Activated CD8-positive, alpha-beta memory T cell treated with anti-CD3 and anti-CD28 coated beads, Interleukin-2, amount 10 ng/mL, durations not matched to agents 7 days and 5 days (primary cell): ENCODE measurements at places on chromosomes 7 and 10.

GRCh38 chr10:72096115-72097000, 8.0 kb upstream of the SPOCK2 start:
- no peak for DNase-seq

- DNase-seq, result no peak
Measured at GRCh38 chr7:120337308-120337907, 64.4 kb downstream of the KCND2 start.

- no peak for DNase-seq
Measured at GRCh38 chr7:132475669-132476116, 100.6 kb downstream of the PLXNA4 start.

- peak; percentile 50 for DNase-seq
Measured at GRCh38 chr7:30671793-30672465, 10.3 kb downstream of the CRHR2 start.

GRCh38 chr10:117626228-117626627, 83.7 kb downstream of the EMX2 start:
- DNase-seq, result no peak

DNA sequence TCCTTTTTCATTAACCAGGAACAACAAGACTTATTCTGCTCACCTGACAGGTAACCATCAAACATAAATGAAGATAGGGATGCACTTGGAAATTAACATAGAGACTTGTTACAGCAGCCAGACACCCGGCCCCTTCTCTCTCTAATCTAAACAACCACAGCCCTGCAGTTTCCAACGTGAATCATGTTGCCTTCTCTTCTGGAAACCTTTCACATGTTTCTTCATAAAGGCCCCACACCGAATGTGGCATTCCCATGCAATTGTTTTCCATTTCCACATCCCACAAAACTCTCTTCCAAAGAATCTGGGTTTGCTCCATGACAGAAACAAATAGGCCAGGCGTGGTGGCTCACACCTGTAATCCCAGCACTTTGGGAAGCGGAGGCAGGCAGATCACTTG, 15.0 kb upstream of the WDR86 start:
- DNase-seq, result no peak

DNA sequence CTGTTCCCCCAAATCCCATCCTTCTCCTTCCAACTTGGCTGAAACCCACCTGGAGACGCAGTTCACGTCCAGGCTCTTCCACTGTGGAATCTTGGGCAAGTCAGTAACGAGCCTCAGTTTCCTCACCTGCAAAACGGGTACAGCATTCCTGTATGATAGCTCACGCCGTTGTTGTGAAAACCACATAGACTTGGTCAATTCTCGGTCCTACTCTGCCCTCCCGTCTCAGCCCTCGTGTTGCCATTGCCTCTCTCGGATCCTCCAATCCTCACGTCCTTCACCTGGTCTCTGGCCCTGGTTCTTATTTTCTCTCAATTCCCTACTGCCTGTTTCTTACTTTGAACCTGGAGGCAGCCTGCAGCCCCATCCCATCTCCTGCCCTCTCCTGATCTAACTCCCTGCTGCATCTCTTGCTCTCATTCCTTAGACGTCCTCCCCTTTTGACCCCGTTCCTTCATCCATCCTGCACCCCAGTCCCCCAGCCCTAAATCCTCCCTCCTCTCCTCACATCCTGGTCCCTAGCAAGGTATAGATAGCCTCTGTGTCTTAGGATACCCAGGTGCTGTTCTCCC, 2.0 kb upstream of the MUC12 start:
- DNase-seq, result no peak

DNA sequence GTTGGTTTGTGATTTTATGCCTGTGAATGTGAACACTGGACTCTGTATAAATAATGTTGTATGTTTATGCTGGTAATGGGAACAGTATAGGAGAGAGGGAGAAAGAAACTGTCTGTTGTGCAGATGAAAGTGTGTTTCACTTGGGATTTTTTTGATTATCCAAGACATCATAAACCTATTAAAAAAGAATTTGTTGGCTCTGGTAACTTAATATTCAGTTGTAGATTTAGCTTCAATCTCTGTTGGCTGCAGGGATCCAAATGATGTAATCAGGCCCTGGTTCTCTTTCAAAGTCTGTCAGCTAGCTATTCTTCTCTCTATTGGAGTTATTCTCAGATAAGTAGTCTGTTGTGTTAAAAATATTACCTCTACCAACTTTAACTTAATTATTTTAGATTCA, 168.8 kb upstream of the RHOBTB1 start:
- no peak for DNase-seq

DNA sequence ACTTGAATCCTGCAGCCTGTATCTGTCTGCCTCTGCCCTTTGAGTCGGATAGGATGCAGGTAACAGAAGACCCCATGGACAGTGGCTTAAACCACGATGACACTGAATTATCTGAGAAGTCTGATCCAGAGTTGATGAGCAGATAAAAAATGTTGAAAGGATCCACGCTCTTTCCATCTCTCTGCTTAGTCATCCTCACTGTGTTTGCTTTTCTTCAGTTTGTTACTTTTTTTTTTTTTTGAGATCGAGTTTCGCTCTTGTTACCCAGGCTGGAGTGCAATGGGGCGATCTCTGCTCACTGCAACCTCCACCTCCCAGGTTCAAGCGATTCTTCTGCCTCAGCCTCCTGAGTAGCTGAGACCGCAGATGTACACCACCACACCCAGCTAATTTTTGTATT, 36.9 kb upstream of the GOLGA7B start:
- no peak for DNase-seq

DNA sequence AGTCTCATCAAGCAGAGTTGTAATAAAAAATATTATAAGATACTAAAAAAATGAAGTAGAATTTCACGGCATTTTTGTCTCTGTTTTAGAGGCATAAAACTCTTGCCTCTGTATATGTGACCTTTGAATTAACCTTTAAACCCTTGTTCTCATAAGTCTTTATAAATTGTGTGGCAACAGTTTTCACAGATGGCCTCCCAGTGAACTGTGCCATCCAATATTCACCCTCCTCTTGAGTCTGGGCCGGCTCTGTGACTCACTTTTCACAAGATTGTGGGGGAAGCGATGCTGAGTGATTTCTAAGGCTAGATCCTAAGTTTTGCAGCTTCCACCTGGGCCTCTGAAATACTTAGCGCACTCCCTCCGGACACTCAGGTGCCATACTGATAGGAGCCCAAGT, 4.6 kb upstream of the USP6NL start:
- DNase-seq, result no peak

- no peak for DNase-seq
Measured at GRCh38 chr7:8638076-8638475, 204.7 kb downstream of the NXPH1 start.

- no peak for DNase-seq
Measured at GRCh38 chr10:70853038-70853437, 35.3 kb downstream of the PCBD1 start.

DNA sequence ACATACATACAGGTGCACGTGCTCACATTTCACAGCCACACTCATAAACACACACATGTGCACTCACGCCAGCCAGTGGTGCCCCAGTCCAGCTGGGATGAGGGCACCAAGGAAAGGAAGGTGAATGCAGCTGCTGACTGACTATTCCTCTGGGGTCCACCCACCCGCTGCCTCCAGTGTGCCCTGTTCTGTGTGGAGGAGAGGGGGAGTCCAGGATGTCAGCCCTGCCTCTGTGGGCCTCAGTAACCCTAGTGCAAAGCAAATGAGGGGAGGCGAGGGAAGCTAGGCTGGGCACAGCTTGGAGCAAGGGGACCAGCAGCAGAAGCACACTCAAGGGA, 57.6 kb downstream of the YKT6 start:
- DNase-seq, result no peak

- no peak for DNase-seq
Measured at GRCh38 chr7:7103343-7104313, 78.7 kb upstream of the C1GALT1 start.

DNA sequence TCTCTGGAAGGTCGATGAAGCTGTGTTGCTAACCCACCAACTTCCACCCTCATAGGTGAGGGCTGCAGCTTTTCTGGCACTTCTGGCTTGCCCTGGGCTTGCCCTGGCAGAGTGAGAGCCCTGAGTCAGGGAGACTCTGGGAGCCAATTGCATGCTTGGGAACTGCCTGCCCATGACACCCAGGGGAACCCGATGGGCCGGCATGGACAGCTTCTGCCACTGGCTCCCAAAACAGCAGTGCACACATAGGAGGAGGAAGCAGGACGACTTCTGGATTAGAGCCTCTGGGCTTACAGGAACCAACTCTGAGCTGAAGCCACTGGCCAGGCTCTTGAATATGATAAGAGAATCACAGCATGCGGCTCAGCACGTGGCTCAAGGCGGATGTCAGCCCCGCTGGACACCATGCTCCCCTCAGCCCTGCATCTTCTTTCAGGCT, 135.2 kb upstream of the UNC5B start:
- peak; percentile 34 for DNase-seq

DNA sequence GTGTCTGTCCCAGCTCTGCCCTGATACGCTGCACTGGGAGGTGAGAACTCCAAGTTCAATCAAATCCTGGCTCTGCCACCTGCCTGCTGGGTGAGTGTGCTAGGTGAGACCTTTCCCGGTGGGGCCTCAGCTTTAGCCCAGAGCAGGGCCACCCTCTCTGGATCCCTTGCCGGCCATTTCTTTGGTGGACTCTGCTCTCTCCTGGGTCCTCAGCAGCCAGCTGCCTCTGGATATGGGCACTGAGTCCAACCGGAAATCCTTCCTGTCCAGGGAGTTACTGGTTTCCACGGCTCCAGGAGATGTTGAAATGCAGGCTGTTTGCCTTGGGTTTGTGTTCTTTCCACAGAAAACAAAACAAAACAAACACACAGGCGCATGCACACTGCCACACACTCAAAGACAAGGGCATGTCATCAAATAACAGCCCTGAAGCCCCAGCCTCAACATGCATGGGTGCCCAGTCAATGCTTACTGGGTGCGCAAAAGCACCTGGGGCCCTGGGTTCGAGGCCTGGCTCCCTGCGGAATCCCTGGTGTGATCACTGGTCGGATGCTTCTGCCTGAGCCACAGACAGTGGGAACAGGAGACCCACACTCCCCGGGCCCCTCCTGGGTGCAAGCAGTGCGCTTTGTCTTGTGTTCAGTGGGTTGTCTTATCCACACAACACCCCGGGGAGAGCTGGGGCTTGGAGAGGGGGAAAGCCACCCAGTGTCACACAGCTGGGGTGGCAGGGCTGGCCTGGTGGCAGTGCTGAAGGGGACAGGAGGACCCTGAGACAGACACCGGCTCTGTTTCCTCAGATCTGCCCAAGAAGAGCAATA, 33.1 kb downstream of the PPIF start:
- no peak for DNase-seq

- peak; percentile 78 for DNase-seq
Measured at GRCh38 chr7:107660381-107661080, at the start of gene SLC26A4. Gene SLC26A4 (plus strand): TSS chr7:107660828. CDS start chr7:107661642, 814 bp downstream.

DNA sequence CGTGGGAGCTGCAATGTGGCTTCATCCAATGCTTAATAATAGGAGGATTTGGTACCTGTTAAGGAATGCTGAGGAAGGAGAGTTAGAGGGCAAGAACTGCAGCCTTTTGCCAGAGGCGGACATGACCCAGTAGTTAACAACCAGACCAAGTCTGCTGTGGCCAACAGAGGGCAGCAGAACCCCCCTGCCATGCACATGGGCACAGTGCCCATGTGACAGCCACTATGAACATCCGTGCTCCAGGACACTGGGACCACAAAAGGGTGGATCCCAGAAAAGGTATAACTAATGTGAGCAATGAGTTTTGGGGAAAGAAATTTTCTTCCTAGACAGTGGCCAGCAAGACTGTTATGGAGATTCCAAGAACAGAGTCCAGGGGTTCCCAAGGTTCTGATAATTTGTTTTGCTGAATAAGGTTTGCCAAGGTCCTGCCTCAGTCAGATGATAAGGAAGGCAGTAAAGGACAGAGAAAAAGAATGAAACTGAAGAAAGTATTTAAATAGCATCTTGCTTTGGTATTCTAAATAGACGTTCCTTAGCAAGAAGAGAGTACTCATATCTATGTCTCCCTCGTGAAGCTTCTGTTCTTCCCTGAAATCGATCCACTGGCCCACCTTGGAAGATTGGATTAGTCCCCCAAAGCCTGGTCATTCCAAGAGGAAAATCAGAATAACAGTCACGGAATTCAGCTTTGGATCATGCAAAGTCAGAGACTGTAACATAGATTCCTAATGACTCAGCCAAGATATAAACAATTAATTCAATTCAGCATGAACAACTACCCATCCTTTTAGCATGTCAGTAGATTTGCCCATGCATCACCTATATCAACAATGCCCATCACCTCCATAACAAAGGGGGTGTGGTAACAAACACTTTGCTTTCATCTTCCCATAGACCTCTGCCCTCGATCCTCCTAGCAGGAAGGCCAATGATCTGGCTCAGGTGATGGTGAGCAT, 56.0 kb downstream of the LGI1 start:
- peak; percentile 48 for DNase-seq

DNA sequence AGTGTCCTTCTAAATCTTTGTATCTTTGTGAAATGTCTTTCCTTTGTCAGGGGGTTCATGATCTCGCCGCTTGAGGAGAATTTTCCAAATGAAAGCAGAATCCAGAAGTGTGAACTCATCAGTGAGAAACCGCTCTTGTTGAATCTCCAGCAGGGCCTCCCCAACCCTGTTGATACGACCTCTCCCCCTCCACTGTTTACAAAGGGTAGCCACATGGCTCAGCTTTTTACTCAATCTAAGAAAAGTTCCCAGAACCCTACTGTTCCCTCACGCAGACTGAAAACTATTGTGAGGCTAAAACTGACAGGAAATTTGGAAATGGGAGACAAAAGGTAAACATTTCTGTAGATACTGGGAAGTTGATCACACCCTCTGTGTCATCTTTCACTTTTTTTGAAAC, 73.9 kb downstream of the SEMA3C start:
- DNase-seq, result no peak

DNA sequence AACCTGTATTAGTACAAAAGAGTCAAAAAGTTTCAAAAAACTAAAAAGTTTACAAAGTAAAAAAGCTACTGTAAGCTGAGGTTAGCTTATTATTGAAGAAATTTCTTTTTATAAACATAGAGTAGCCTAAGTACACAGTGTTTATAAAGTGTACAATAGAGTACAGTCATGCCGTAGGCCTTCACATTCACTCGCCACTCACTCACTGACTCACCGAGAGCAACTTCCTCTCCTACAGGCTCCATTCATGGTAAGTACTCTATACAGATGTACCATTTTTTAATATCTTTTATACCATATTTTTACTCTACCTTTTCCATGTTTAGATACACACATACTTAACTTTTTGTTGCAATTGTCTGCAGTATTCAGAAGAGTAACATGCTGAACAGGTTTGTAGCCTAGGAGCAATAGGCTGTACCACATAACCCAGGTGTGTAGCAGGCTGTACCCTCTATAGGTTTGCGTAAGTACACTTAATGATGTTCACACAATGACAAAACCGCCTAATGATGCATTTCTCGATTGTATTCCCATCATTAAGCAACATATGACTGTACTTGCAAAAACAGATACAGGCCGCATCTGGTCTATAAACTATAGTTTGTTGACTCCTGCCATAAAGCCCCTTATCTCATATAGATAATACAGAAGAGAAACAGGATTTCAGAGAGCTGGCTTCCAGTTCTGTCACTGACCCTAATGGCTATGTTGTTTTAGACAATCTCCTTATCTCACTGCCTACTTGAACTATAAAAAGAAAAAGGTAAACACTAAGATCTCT, 438.8 kb downstream of the HTR7 start:
- no peak for DNase-seq

- DNase-seq, result no peak
Measured at GRCh38 chr10:37667736-37668135, 189.7 kb downstream of the ZNF248 start.

- no peak for DNase-seq
Measured at GRCh38 chr10:60827791-60828488, 49.7 kb downstream of the CDK1 start.
